Muscle of arm (tissue), 14 donors: ENCODE measurements at places on chromosomes 11 and 22.

DNA sequence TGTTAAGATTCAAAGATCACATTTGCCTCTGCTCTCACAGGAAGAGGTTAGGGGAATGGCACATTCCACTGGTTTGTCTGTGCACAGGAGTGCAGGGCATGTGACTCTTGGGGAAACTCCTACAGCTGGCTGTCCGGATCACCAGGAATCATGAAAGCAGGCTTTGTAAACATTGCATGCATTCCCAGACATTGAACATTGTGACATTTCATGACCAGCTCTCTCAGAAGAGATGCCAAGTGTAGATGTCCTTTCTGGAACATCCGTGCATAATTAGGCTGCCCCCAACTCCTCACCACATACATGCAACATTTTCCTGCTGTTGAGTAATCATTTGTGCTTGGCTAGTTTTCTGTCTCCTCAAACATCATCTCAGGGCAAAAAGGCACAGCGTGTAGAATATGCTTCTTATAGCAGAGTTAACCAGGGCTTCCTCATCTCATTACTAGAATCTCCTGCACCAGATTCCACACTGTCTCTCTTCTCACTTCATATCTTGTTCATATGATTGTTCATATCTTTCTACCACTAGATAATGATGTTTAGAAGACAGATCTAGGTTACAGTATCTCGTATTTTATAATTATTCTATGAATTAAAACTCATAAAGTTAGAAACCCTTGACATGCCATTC is 694.7 kb downstream of the NTM start:
- no peak for DNase-seq

- DNase-seq, result no peak
Observed at GRCh38 chr11:8477151-8477550, 116.9 kb downstream of the STK33 start.

DNA sequence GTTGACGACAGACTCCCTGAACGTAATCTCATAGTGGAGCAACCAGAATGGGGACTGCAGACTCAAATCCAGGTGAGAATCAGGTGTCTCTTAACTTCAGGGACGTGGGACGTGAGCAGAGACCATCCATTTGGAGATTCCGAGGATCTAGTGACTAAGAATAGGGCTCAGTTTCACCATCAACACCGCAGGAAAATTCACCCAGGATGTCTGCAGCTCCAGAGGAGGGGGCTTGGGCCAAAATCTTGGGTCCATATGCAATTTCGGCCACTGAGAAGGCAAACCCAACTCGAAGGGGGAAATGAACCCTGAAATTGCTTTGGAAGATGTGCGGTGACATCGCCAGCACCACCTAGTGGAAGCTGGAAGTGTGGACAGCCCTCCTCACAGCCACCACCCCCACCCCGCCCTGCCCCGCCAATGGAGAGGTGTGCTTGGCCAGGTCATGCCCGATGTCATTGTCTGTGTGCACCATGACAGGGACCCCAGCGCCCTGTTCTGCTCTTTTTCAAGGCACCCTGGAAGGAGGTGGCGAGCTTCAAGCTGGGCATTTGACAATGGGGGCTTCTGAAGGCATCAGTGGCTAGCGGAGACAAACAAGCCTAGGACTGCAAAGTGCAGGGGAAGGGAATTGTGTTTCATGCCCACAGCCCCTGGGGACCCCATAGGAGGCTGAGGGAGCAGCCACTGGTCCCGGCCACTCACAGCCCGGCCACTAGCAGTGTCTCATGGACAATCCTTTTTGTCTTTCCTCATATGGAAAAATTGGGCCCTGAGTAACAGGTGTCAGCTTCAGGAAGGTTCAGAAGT is 24.8 kb downstream of the APOL1 start:
- no peak for DNase-seq

DNA sequence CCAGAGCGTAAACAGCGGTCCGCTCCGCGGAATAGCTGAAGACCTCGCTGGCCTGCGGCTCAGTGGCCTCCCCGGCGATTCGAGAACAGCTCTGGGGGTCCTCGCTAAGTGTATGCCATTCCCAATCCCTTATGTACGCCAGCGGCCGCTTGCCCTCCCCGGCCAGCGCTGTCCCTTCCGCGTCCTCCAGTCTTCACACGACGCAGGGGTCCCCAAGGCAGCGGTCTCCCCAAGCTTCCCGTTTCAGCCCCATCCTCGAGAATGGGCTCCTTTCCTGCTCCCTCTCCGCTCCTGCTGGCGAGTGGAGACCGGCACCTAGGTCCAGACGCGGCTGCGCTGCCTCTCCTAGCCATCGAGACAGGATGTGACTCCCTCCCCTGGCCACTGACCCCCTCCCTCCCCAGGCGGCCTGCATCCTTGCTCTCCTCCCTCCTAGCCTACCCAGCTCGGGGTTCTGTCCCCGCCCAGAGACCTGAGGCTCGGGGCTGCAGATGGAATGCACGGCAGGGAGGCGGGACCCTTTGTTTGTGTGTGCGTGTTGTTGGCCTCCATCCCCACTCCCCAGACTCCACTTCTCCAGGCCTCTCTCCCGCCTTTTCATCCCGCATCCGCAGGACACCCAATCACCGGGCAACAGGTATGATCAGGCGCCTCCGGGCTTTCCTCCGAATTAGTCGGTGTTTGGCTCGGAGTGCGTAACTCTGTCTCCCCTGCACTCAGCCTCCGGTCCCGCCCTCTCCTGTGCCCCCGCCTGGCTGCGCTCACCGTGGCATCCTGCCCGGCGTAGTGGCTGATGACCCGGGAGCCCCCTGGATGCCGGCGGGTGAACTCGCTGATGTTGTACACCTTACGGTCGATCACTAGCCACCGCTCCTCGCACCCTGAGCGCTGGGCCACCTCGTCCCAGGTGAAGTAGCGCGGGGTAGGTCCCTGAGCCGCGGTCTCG is 740 bp downstream of the FADS1 start:
- peak; percentile 54 for DNase-seq

DNA sequence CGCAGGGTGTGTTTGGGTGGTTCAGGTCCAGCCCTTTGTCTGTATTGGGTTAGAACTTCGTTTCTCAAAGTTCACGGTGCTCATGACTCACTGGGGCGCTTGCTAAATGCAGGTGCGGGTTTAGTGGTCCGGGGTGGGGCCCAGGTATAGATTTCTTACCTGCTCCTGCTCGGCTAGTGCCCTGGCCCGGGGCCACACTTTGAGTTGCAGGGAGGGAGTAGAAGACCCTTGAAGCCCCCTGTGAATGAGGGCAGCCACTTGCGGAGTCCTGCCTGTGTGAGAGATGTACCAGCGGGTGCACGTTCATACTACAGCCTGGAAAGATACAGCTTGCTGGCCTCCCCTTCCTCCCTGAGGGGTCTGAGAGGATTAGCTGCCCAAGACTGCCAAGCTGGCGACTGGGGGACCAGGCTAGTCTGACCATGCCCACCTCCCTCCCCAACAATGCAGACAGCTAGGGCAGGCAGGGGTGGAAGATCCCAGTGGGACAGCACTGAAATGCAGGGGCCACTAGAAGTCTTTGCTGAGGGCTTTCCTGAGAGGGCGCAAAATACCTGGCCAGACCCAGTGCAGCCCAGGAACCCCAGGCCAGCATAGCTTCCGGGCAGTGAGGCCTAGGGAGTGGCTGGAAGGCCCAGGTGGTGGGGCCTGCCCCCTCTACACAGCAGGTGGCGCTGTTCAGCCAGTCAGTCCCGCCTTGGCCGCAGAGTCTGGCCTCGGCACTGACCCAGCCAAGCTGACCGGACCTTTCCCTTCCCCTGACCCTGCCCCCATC is 5.1 kb upstream of the MYRF start:
- DNase-seq, result peak; percentile 63

- DNase-seq, result no peak
Observed at GRCh38 chr11:95095858-95096587, 6.4 kb downstream of the ENDOD1 start.

GRCh38 chr11:101336155-101336554 is 206.5 kb upstream of the PGR start:
- no peak for DNase-seq

DNA sequence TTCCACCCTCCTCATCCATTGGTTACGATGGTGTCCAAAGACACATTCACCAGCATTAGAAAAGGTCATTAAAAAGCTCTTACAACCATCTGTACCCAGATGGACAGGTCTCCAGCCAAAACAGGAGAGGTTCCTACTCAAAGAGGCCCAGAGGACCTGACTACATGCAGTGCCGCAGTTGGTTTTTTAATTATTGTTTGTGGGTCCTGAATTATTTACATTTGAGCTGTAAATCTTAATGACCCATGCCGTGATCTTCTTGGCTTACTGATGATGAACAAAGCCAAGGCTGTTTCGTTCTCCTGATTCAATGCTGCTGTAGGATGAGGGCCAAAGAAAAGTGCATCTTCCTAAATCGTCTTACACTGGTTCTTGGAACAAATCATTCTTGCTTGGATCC is 83.7 kb downstream of the CADM1 start:
- DNase-seq, result no peak
